ENCODE measurements at places on chromosomes 5 and 9. TPM values are rescaled to one million over a fixed set of nuclear protein-coding genes. Genes with fewer than 3 reads are reported as not detected.

DNA sequence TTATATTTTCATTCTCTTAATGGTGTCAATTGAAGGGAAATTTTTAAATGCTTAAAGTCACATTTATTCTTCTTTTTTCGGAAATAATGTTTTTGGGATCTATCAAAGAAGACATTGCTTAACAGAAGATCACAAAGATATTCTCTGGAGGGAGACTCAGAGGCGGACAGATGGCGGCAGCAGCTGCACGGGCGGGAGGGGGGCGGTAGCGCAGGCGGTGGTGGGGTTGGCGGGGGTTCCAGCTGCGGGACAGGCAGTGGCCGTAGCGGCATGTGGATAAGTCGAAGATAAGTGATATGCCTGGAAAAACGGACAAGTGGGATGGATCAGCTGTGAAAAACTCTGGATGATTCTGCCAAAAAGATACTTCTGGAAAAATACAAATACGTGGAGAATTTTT is 31.6 kb upstream of the ZDHHC11B start:
- no peaks in the 10 kb centered on the region for H3K36me3 ChIP-seq
- DNase-seq, result no peak
- H3K27ac ChIP-seq, result no peak overlapping the region

The ERAP2 gene
- 10.7 TPM for total RNA-seq

The FOXD4 gene
- total RNA-seq, result 0.16 TPM

The PRSS3 gene
- not detected for total RNA-seq

The C1QTNF3 gene
- total RNA-seq, result 20.5 TPM
